ENCODE measurements at places on chromosomes 16 and 17. TPM values are rescaled to one million over a fixed set of nuclear protein-coding genes. Genes with fewer than 3 reads are reported as not detected.

The CEP131 gene
- 6.2 TPM for total RNA-seq

The MYH10 gene
- total RNA-seq = 185 TPM

The TPSB2 gene
- not detected for total RNA-seq

The ST6GALNAC1 gene
- total RNA-seq = not detected

The CTRB1 gene
- total RNA-seq = not detected

The LGALS9B gene
- not detected for total RNA-seq

The CIBAR2 gene
- total RNA-seq = not detected

The NUTF2 gene
- 73.9 TPM for total RNA-seq

The TMEM11 gene
- total RNA-seq = 14.3 TPM

The SLC16A11 gene
- not detected for total RNA-seq

The APOBR gene
- total RNA-seq = not detected

The NOG gene
- total RNA-seq = 0.42 TPM
